ENCODE measurements at places on chromosomes 7 and 10.

- DNase-seq = no peak
- no peak overlapping the region for H3K27ac ChIP-seq
- no peak overlapping the region for H3K4me3 ChIP-seq
- H3K36me3 ChIP-seq = no peaks in the 10 kb centered on the region
- no peaks in the 10 kb centered on the region for H3K4me1 ChIP-seq
- no peaks in the 10 kb centered on the region for H3K27me3 ChIP-seq
These were observed 29.5 kb downstream of the CTNNA3 start for GRCh38 chr10:67666416-67667034.

DNA sequence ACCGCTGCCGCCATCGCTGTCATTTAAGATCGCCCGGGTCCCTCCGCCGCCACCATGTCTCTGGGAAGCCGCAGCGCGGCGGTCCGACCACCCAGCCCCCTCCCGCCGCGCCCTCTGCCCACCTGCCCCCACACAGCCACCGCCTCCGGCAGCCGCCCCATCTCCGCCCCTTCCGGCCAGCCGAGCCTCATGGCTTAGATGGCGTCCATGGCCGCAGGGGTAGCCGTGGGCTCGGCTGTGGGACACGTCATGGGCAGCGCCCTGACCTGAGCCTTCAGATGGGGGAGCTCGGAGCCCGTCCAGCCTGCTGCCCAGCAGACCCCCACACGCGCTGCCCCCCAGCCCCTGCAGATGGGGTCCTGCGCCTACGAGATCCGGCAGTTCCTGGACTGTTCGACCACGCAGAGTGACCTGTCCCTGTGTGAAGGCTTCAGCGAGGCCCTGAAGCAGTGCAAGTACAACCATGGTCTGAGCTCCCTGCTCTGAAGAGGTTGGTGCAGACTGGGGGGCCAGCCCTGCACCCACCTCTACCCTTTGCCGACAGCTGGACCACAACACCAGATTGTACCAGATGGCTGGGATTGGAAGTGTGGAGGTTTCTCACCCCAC lies 38.0 kb upstream of the TARP start:
- no peaks in the 10 kb centered on the region for H3K4me1 ChIP-seq
- H3K27ac ChIP-seq = peak overlapping the region; percentile 52
- peak overlapping the region; percentile 55 for H3K4me3 ChIP-seq
- no peaks in the 10 kb centered on the region for H3K27me3 ChIP-seq

- H3K36me3 ChIP-seq = peaks cover 72% of the 10 kb centered on the region
- no peak overlapping the region for H3K4me3 ChIP-seq
- DNase-seq = no peak
- no peaks in the 10 kb centered on the region for H3K27me3 ChIP-seq
- no peaks in the 10 kb centered on the region for H3K4me1 ChIP-seq
These were observed 13.0 kb downstream of the ATAD1 start for GRCh38 chr10:87804939-87805569.

- H3K27me3 ChIP-seq = no peaks in the 10 kb centered on the region
- no peak overlapping the region for H3K4me3 ChIP-seq
- no peaks in the 10 kb centered on the region for H3K4me1 ChIP-seq
- DNase-seq = no peak
These were observed 30.0 kb downstream of the AGR3 start for GRCh38 chr7:16851829-16852228.

DNA sequence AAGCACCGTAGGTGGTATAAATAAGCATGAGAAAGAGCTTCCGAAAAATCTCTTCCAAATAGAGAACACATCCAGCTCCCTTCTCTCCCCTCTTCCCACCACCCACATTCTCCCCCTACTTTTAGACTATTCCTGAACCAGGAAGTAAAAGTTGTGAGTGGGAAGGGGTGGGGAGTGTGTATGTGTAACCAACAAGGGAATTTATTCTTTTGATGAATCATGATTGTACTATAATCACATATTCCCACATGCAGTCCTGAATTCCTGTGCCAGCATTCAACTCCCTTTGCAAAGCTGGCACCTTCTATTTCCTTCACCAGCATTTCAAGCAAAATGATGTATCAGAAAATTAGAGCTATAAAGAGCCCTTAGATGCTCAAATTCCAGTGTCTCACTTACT lies 230.6 kb upstream of the CHRM2 start:
- no peak overlapping the region for H3K4me3 ChIP-seq
- DNase-seq = no peak
- H3K4me1 ChIP-seq = no peaks in the 10 kb centered on the region
- no peaks in the 10 kb centered on the region for H3K27me3 ChIP-seq

All from esophagus squamous epithelium (tissue), 5 donors.